ENCODE measurements at places on chromosomes 7 and 10. TPM values are rescaled to one million over a fixed set of nuclear protein-coding genes. Genes with fewer than 3 reads are reported as not detected.

HMX3 gene
- not detected for polyA plus RNA-seq

DNA sequence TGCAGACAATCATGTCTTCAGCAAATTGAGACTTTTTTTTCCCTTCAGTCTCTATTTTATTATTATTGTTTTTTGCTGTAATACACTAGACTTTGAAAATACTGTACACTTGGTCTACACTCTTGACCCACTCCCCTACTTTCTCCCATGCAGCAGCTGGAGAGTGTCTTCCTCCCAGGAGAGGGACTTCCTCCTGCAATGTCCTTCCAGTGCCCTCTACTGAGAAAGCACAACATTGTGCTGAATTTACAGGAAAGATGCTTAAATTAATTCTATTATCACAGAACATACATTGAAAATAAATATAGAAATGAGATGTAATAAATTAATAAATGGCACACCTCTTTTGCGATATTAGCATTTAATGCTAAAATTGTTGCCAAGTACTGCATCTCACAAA lies 411.3 kb downstream of the CCSER2 start:
- DNase-seq, result no peak

DNA sequence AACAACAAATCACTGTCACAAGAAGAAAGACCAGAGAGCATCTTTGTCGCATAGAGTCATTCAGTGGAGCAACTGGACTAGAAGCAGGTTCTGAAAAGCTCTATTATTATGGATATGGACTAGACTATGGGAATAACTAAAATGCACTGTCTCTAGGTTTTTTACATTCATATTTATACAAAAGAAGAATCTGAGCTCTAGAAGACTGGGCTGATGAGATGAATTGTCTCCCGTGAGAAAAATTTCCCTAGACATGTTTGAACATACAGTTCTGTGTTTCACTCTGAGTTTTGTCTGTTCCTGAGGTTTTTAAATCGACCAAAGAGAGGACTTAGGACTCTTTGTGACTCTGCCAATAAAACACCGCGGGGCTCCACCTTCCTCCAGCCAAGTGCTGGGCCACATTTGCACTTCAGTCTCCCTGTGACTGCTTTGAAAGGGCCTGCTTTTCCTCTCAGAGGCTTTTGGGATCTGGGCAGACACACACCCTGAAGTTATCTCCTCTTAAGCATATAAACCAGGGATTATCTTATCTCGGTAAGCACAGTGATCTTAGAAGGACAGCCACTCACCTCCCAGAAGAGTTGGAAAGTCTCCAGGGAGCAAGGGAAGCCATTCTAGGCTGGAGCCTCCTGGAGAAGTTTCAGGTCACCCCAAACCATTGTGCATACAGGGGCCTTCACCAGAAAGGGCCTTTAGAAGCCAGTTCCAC lies 101.0 kb upstream of the JCAD start:
- DNase-seq, result no peak

- DNase-seq, result no peak
Measured at GRCh38 chr7:149180722-149181449, 14.5 kb upstream of the ZNF282 start.

DNA sequence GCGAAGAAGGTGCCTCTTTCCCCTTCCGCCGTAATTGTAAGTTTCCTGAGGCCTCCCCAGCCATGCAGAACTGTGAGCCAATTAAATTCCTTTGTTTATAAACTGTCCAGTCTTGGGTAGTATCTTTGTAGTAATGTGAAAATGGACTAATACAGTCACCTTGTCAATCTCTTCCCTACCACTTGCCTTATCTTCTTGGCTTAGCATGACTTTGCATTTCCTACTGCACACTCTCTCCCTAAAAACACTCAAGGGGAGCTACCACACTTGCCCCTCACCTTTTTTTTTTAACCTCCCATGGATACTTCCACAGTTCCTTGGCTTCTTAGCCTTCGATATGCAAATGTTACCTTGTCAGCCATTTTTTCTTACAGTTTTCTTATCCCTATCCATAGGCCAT lies 7.4 kb upstream of the CDK6 start:
- no peak for DNase-seq

CPED1 gene
- 44.1 TPM for polyA plus RNA-seq

ZNF679 gene
- not detected for polyA plus RNA-seq

NME8 gene
- 0.26 TPM for polyA plus RNA-seq

GRCh38 chr7:132343199-132343598 lies 233.1 kb downstream of the PLXNA4 start:
- no peak for DNase-seq
